ENCODE measurements at places on chromosomes 6 and 20.

DNA sequence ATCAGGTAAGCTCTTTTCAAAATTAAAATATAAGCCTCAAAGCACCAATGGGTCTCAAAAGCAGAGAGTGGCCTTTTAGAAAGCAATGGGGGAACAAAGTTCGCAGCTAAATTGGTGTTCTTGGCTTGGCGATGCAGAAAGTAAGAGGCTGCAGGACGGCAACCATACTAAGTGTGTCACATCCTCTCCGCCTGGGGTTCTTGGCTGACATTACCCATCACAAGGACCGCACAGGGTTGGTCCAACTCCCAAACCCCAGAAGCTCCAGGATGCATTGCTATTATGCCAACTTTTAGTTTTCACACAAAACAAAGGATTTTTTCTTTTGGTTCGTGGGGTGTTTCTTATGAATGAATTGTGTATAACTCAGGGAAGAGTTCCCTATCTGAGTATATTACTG is 124.8 kb downstream of the PRKN start:
- no peak for DNase-seq

DNA sequence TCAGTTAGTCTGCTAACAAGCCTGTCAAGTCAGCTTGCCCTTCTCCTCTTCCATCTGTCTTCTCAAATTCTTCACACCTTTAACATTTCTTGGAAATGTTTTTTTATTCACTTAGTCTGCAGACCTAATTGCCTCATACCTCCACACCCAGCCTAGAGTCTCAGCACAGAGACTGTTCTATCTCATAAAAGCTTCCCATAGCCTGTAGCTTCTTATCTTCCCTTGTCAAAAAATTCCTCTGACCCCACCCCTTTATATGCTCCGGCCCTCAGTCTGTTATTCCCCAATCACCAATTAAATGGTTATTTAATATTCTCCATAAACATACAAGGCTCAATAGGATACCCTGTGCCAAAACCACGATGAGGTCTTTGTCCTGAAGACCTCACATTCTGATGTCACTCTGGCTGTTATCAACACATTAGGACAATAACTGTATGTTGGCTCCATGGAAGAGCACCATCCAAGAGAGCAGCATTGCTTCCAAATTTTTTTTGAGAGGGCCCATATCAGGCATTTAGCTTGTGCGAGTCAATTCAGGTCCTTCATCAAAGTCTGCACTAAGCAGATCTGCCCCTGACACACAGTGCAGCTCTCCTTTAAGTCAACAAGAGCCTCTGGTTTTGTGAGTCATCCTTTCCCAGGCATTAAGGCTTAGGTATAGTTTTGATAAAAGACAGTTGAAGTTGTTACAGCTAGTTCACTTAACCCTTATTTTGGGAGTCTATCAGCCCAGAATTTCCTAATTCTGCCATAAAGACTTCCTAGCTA is 83.2 kb upstream of the TBX18 start:
- no peak for DNase-seq

DNA sequence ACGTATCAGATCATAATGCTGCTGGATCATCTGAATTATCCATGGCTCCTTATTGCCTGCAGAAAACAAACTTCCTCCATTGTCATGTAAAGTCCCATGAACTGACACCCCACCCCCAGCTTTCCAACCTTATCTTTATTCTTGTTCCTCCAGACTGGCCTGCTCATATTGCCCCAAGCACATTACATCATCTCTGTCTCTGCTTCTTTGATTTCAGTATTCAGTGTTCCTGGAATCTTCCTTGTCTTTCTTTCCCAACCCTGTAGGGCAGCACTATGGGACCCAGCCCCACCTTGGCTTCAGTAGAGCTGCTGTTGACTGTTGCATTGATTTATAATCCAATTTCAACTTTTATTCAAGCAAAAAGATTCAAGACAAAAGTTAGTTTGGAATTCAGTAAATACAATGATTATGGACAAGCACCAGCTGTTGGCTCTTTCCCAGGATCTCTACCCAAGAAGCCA is 187.5 kb upstream of the ECI2 start:
- no peak for DNase-seq

DNA sequence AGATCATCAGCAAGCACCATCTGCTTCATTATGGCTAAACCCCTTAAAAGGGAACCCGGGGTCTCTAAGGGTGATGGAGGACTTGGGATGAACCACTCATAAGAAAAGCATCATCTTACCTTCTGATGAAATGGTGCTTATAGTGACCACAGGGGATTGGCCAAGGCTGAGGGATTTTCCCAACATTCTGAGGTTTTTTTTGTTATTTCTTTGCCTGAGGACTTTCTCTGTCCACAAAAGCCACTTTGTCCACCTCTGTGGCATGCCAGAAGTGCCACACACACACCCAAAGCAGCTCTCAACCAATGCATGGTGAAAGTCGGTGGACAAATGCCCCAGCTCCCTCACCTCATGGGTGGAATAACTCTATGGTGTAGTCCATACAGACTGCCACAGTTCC is 79.3 kb upstream of the TOP1 start:
- DNase-seq: no peak

- no peak for DNase-seq
These were observed 25.9 kb downstream of the GLP1R start for GRCh38 chr6:39074486-39074885.

DNA sequence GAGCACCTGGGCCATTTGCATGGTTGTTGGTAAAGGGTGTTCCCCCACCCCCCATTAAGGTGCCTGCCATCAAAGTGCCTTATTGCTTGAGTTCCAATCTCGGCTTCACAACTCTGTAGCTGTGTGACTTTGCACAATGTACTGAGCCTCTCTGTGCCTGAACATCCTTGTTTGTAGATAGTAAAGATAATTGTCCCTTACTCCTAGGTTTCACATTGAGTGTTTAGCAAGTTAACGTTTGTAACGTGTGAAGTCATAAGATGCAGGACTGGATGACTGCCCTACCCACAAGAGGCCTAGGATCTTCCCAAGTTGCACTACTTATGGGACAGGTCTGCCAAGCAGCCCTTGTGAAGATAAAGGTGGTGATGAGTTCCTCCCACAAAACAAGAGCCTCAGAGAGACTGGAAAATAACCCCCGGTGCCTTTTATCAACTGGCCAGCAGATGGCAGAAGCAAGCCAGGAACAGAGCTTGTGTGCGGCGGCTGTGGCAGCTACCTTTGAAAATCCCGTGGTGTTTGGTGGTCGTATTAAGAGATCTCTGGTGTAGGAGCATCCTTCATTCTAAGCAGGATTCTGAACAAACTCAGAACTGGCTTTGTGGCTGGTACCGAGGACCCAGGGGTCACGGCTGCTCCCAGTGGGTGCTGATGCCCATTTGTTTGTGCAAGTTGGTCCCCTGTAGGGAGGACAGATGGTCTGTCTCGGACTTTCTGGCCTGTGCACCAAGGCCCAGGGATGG is 99.1 kb downstream of the CDH26 start:
- no peak for DNase-seq

GRCh38 chr6:18312368-18312767 is 48.0 kb upstream of the DEK start:
- no peak for DNase-seq

DNA sequence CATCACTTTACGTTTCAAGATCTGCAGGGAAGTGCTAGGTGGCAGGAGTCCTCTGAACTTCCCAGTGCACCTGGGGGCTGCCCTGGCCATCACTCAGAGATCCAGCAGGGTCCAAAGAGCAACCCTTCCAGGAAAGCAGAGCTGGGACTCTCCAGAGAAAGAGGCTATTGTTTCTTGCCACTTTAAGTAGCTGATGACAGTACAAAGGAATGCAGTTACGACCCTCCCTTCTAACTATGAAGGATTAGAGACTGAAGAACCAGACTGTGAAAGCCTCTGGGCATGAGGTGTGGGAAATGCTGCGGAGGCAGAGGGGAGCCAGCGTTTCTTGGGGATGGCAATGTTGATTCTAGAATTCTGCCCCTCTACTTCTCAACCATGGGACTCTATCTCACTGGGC is 189.1 kb upstream of the SUPT3H start:
- DNase-seq: no peak

GRCh38 chr6:63964366-63964765 is 328.8 kb downstream of the PHF3 start:
- DNase-seq: no peak

DNA sequence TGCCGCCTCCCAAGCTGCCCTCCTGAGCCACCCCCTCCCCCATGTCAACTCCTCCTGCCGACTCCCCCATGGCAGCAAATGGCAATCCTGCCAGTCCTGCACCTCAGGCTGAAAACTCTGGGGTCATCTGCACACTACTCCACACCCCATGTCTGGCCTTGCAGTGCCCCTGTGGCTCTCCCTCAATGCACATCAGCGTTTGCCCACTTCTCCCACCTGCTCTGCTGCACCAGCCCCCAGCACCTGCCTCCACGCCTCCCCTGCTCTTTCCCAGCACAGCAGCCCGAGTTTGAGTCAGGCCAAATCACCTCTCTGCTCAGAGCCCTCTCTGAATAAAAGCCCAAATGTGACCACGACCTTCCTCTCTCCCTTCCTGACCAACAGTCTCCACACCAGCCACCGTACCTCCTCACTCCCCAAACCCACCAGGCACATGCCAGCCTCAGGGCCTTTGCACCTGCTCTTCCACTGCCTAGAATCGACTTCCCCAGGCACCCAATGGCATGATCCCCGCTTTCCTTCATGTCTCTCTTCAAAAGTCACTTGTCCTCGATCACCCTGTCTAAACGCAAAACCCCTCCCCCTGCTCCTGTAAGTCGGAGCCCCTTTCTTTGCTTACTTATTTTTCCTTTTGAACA is 4.3 kb downstream of the PXDC1 start:
- no peak for DNase-seq

- DNase-seq: no peak
These were observed 372.8 kb upstream of the JARID2 start for GRCh38 chr6:14873101-14873500.

- DNase-seq: no peak
These were observed 46.9 kb upstream of the ENPP5 start for GRCh38 chr6:46217671-46218131.

- DNase-seq: no peak
These were observed 4.2 kb downstream of the TRIB3 start for GRCh38 chr20:384723-385122.

DNA sequence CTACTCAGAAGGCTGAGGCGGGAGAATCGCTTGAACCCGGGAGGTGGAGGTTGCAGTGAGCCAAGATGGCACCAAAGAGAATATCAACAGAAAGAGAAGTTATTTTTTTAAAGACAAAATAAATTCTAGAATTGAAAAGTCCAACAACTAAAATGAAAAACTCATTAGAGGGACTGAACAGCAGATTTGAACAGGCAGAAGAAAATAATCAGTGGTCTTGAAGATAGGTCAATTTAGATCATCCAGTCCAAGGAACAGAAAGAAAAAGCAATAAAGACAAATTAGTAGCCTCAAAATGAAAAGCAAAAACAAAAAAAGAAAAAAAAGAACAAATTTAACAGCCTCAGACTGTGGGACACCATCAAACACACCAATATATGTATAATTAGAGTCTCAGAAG is 6.0 kb downstream of the UQCC1 start:
- no peak for DNase-seq

DNA sequence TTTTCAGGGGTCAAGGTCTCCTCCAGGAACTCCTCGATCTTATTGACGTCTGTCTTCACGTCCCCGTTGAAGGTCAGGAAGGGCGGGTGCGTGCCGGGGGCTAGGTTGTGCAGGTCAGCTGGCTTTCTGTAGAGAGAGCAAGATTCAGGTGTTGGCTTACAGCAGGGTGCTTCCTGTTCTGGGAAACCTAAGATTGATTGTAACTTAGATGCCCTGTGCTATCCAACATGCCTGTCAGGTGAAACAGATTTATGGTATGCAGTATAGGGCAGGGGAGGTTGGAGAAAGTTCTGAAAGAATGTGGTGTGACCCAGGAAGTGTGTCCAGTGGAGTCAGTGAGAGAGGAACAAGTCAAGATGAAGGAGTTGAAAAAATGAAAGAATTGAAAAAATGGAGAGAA is 66.4 kb downstream of the CLIC5 start:
- no peak for DNase-seq

- DNase-seq: no peak
These were observed 23.6 kb downstream of the PKHD1 start for GRCh38 chr6:52063584-52064344.

DNA sequence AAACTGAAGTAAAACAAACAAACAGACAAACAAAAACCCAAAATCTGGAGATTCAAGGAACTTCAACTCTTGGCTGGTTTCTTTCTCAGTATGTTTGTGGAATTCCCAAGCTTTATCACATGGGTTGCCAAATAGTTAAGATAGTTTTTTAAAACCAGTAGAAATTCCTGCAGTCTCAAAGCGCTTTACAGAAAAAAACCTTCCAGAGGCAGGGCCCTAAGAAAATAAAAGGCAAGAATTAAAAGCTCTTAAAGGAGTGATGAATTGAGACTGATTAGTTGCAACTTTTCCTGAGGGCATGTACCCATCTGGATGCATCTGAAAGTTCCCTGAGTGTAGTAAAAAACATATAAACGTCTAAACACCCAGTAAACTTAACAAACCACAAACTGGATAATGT is 25.9 kb upstream of the PTCHD4 start:
- DNase-seq: no peak

DNA sequence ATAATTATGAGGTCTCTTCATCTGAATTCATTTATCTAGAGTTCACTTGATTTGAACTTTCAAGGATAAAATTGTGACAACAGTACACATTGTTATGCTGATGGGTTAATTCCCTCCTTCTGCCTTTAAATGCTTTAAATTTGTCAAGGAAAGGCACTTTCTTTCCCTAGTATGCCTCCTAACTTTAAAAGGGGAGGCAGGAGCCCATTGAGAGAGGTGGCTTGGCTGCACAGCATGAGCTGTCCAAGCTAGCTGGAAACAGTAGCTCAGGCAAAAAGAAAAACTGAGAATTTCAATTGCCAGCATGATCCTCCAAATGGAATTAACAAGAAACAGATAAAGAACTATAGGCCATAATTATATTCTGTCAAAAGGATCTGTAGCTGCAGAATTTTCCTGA is 243.3 kb upstream of the GRIK2 start:
- DNase-seq: no peak

- no peak for DNase-seq
These were observed 1014.4 kb upstream of the CITED2 start for GRCh38 chr6:140388815-140389214.

GRCh38 chr6:44059359-44060346 is 67.6 kb downstream of the MRPL14 start:
- DNase-seq: no peak

- DNase-seq: no peak
These were observed 103.9 kb upstream of the ARG1 start for GRCh38 chr6:131469130-131469529.

GRCh38 chr6:111804627-111805235 is 68.5 kb downstream of the FYN start:
- peak; percentile 18 for DNase-seq

DNA sequence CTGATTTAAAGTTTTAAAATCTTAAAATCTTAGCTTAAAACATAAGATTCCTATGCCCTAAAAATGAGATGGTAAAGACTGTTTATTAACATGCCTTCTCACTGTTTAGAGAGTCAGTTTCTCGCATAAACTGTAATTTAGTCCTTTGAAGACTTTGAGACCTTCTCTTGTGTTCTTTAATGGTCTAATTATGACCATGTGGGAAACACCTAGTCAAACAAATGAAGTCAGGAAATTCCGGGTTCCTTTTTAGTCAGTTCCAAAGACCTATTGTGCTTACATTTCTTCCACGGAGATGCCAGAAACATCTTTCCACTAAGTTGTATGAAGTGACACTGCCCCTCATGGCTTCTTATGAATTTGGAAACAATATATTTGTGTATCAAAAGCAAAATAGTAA is 64.2 kb upstream of the KIF25 start:
- no peak for DNase-seq

GRCh38 chr6:19723545-19723944 is 113.6 kb upstream of the ID4 start:
- DNase-seq: no peak
